ENCODE measurements at places on chromosomes 2 and 18.

DNA sequence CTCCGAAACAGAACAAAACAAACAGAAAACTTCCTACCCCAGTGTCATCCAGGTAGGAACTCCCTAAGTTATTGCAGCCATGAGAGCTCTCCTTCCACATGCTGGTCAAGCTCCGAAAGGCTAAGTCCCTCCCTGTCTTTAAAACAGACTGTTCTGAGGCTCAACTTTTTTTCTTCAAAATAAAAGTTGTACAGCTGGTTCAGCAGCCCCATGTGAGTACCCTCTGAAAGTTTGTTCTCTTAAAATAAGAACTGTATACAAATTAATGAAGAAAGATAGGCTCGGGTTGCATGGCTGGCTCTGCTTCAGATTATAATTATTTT is at the start of gene PDE1A:
TSS of gene PDE1A (minus strand) at position 119 of the 323 bp plus-strand sequence.
- no peak for DNase-seq

- DNase-seq, result no peak
Measured at GRCh38 chr18:55353806-55354205, 234.2 kb downstream of the TCF4 start.

- DNase-seq, result no peak
Measured at GRCh38 chr2:42464631-42465030, 29.2 kb downstream of the KCNG3 start.

GRCh38 chr2:115084446-115084845 is 642.0 kb downstream of the DPP10 start:
- no peak for DNase-seq

All from Right ventricle myocardium superior (tissue), 1 donor.